ENCODE measurements at places on chromosomes 6 and 20. TPM values are rescaled to one million over a fixed set of nuclear protein-coding genes. Genes with fewer than 3 reads are reported as not detected.

The ID1 gene
- polyA plus RNA-seq = 38.5 TPM

The CLPSL2 gene
- polyA plus RNA-seq = not detected

The CYP21A2 gene
- polyA plus RNA-seq = 0.57 TPM

The CTAGE9 gene
- polyA plus RNA-seq = not detected

The APOBEC2 gene
- polyA plus RNA-seq = 488 TPM

The SMLR1 gene
- polyA plus RNA-seq = not detected

The ADGRF4 gene
- polyA plus RNA-seq = 0.17 TPM

The PROKR2 gene
- 0.34 TPM for polyA plus RNA-seq

The SLC17A3 gene
- not detected for polyA plus RNA-seq

The RAB23 gene
- polyA plus RNA-seq = 21.9 TPM

The PRDM13 gene
- not detected for polyA plus RNA-seq

The BMP7 gene
- polyA plus RNA-seq = 5.1 TPM

The CNKSR3 gene
- polyA plus RNA-seq = 19.0 TPM

The ZC3H12D gene
- polyA plus RNA-seq = 0.24 TPM

The FILIP1 gene
- 49.0 TPM for polyA plus RNA-seq

The SLC22A7 gene
- not detected for polyA plus RNA-seq

The BEND6 gene
- 1.6 TPM for polyA plus RNA-seq

The CD40 gene
- 5.7 TPM for polyA plus RNA-seq

The DEFB132 gene
- not detected for polyA plus RNA-seq

The KCNQ2 gene
- polyA plus RNA-seq = 11.5 TPM

The GHRH gene
- polyA plus RNA-seq = not detected

The MYLK4 gene
- polyA plus RNA-seq = 12.1 TPM

The BAG2 gene
- 13.2 TPM for polyA plus RNA-seq

The ENPP3 gene
- 0.37 TPM for polyA plus RNA-seq

The DZANK1 gene
- polyA plus RNA-seq = 2.8 TPM

The PPP1R3G gene
- polyA plus RNA-seq = 2.1 TPM

The DNMT3B gene
- 3.9 TPM for polyA plus RNA-seq

The LRRC1 gene
- 8.1 TPM for polyA plus RNA-seq

The BMP2 gene
- 1.4 TPM for polyA plus RNA-seq

The ZKSCAN8 gene
- polyA plus RNA-seq = 20.2 TPM

The DSP gene
- 6.8 TPM for polyA plus RNA-seq

The GRIK2 gene
- polyA plus RNA-seq = 1.8 TPM

The EPHA7 gene
- 6.5 TPM for polyA plus RNA-seq

The TINAG gene
- 0.36 TPM for polyA plus RNA-seq

The IMPG1 gene
- 0.52 TPM for polyA plus RNA-seq

The PKIB gene
- 0.71 TPM for polyA plus RNA-seq

The IL20RA gene
- polyA plus RNA-seq = 27.2 TPM

Data from muscle of leg (tissue), 16 donors.